Stimulated activated CD8-positive, alpha-beta memory T cell treated with anti-CD3 and anti-CD28 coated beads, Interleukin-7, amount 100 ng/mL, for 1 hour (primary cell): ENCODE measurements at places on chromosomes 11 and 22.

GRCh38 chr11:79335681-79336080, 105.1 kb downstream of the TENM4 start:
- no peak for DNase-seq

- DNase-seq = no peak
Observed at GRCh38 chr11:37942081-37942480, 1344.0 kb upstream of the RAG2 start.

- DNase-seq = no peak
Observed at GRCh38 chr22:47600281-47600680, 837.8 kb downstream of the TBC1D22A start.

DNA sequence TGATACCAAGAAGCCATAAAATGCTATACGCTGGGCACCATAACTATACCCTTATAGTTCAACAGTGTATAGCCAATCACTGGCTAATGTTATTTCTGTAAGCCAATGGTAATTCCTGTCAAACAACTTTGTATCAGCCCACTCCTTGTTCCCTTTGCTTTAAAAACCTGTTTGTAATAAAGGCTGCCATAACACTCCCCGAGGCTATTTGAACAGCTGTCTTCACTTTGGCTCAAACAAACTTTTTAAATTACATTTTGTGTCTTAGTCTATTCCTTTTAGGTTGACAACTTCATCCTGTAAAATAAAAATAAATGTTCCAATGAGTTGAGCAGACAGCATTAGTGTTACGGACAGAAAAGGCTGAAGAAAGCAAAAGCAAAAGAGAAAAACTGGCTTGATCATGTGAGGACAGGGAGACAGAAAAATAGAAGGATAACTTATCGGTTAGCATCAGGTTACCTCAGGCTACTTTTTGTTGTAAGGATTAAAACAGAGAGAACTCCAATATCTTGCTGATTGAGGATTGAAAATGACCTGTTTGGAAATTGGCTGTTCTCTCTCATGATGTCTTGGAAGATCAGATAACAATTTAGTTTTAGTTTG, 95.0 kb downstream of the AASDHPPT start:
- DNase-seq = no peak

DNA sequence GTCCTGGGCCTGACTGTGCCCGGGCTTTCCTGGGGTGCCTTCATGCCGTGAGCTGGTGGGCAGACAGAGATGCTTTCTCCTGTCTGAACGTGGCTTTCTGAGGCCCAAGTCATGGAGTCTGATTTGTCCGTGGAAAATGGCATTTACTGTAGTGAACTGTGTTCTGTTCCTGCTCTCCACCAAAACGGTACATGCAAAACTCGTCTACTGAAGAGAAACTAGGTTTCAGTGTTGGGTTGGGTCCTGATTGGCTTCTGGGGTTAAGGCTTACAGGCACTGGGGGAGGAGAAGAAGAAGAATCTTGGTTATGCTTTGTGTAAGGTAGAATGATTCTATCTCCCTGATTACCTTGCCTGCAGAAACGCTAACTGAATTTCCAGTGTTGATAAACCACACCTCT, 541.7 kb downstream of the NTM start:
- DNase-seq = no peak

DNA sequence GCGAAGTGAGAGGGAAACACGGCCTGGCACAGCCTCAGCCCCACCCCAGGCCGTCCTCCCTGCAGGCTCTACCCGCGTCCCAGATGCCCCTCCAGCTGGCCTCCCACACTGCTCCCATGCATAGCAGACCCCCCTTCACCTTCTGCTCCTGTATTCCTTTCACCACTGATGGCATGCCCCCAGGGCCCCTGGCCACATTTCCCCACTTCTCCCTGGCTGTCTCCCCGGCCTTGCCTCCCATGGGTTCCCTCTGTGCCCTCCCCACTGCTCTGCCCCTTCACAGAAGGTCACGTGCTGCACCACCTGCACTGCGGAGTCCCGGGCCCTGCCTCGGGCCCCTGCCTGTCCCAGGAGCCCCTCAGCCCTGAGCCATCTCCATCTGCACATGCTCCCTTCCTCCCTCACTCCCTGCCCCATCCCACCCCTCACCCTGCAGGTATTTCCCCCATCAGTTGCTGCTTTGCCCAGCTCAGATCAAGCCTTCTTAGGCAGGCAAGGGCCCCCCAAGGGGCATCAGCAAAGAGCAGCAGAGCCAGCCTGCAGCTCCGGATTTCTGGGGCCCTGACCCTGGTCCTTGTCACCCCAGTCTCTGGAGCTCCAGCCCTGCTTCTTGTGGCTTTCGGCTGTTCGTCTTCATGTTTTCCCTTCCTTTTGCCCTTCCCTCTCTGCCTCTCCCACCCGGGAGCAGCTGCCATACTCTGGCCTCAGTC, 46.4 kb downstream of the GAB4 start:
- DNase-seq = no peak

DNA sequence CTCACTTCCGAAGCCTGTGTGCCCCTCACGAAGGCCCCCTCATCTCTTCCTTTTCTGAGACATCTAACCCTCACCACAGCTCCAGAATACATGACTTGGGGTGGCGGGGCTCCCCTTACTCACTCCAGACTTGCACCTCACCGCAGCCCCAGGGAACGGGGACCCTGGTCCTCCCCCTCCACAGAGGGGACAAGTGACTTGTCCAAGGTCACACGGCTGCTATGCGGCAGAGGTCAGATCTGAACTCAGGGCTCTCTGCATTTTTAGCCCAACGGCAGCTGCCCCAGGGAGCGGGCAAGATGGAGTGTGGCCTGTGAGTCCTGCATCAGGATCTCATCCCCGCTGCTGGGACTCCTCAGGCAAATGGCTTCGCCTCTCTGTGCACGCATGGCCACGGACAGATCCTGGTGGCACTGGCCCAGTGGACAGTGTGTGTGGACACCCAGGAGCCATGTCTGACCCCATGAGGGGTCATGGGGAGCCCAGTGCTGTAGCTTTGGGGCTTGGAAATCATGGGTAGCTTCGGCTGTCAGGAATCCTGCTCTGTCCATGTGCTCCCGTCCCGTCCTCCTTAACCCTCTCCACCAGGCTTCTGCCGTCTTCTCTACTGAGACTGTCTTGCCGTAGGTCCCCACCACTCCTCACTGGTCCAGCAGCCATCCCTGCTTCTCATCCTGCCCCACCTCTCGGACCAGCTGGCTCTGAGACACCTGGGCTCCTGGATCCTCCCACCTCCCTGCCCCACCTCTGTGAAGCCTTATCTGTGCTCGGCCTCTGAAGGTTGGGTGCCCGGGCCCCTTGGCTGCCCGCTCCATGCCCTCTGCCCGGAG, 48.0 kb upstream of the CARS1 start:
- DNase-seq = no peak

DNA sequence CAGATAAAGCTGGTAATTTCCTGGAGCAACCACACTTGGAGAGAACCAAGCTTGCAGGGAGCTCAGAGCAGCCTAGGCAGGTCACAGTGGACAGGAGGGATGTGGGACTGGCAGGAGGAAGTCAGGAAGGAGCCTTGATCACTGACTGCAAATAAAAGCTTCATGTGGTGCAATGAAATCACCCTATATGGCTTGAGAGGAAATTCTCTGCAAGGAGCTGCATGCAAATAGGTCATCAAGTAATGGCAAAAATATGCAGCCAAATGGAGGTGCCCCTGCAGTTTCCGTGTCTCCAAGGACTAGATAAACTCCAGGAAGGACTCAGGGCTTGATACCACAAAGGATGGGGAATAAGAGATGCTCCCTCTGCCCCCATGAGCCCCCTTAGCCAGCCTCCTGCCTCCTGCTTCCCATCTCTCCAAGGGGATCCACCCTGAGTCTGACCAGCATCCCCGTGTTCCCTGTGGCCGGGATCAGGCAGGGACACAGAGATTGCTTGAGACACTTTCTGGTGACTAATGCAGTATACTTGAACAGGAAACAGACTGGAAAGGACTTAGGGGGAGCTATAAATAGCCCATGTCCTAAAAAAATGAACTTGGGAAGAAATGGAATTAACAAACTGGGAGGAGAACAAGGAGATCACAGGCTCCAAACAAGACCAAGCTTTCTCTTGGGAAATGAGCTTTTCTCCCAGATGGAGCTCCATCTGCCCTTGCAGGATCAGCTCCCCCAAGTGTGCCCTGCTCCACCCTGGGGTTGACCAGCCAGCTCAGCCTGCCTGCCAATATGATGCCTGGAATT, 23.9 kb upstream of the MICAL2 start:
- no peak for DNase-seq

GRCh38 chr11:57497303-57498247, 17.9 kb downstream of the SLC43A1 start:
- DNase-seq = no peak

DNA sequence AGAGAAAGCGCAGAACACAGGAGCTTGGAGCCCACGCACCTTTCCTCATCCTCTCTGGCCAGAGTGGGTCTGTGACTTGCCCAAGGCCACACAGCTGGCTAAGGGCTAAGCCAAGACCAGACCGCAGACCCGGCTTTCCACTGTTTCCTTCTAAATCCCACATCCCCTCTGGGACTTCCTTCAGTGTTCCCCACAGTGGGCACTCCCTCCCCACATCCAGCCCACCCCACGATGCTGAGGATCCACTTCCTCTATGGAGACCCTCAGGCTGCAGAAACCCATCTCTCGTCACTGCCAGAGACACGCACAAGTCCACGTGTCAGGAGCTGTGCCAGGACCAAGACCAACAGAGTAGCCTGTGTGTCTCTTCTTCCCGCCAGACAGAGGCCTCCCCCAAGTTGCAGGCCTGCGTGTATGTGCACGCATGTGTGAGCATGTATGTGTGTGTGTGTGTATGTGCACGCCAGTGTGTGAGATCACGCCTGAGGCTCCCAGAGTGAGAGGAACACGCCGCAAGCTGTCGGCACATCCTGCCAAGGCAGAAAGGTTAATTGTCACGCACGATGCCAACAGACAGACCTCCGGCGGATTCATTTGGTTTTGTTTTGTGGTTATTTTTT, 21.6 kb downstream of the PDGFB start:
- no peak for DNase-seq

DNA sequence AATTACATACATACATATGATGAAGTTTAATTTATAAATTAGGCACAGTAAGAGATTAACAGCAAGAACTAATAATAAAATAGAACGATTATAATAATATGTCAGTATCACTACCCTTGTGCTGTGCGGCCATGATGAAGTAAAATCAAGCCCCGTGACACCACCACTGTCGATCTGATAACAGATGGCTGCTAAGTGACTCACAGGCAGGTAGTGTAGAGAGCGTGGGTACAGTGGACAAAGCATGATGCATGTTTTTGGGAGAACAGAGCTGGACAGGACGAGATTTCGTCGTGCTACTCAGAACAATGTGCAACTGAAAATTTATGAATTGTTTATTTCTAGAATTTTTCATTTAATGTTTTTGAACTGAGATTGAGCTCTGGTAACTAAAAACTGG, 108.4 kb upstream of the TIMP3 start:
- DNase-seq = no peak

DNA sequence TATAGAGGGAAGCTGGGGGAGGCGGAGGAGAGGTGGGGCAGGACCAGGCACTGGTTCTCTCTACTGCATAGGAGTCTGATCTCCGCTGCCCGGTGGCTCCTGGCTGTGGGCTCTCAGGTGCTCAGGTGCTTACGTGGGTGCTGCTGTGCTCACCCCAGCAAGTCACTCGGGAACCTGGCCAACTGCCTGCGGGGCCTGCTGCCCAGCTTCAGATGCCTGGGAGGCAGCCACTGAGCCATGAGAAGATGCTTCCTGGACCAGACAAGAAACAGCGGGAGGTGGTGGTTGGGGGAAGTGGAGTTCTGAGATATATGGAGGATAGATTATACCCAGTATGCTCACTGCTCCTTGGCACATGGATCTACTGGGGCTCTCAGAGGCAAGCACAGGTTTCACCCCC, 1303.4 kb downstream of the TBC1D22A start:
- DNase-seq = no peak

GRCh38 chr11:91730057-91730456, 494.6 kb upstream of the FAT3 start:
- DNase-seq = no peak

GRCh38 chr22:17930455-17931313, 93.7 kb downstream of the MICAL3 start:
- no peak for DNase-seq

DNA sequence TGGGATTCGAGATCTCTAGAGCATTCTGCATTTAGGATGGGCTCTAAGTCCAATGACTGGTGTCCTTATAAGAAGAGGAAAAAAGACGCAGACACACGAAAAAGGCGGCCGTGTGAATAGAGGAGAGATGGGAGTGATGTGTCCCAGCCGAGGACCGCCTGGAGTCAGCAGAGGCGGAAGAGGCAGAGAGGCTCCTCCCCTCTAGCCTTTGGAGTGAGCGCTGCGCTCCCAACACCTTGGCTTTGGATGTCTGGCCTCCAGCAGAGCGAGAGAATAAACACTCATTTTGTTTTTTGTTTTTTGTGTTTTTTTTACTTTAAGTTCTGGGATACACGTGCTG, 83.0 kb upstream of the RTL6 start:
- no peak for DNase-seq

DNA sequence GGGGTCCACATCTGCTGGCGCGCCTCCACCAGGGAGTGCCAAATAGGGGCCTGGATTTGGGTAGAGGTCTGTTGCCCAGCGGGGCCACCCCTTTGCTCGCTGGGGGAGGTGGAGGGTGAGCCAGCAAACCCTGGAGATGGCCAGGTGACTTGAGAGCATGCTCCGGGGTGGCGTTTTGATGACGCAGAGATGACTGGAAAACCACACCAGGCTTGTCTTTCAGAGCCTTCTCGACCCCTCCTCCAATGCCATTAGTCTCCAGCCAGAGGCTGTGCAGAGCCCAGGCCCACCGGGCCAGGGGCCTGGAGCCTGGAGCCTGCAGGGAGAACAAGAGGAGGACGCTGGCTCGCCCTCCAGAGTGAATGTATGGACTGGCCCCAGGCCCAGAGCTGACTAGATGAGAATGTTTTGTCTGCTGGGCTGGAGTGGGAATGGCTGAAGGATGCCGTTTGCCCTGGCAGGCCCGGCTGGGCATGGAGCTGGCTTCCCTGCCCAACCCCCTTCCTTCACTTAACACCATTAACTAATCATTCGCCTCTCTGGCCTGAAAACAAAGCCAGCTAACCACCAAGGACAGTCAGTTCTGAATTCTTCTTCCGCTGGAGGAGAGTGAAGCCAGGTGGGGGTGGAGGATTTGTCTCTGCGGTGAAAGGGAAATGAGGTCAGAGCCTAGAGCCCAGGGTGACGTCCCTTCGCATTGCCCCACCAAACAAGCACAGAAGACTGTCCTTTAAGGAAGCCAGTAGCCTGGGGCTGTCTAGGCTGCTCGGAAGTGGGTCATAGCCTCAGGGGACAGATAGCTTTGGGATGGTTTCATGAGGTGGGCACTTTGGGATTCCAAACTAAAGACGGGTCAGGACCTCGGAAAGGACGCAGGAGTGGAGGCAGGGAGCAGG, 1.6 kb upstream of the MCAM start:
- no peak for DNase-seq

GRCh38 chr22:31947296-31947695, 3.0 kb downstream of the YWHAH start:
- DNase-seq = no peak

- no peak for DNase-seq
Observed at GRCh38 chr11:15720460-15720859, 605.7 kb downstream of the INSC start.

DNA sequence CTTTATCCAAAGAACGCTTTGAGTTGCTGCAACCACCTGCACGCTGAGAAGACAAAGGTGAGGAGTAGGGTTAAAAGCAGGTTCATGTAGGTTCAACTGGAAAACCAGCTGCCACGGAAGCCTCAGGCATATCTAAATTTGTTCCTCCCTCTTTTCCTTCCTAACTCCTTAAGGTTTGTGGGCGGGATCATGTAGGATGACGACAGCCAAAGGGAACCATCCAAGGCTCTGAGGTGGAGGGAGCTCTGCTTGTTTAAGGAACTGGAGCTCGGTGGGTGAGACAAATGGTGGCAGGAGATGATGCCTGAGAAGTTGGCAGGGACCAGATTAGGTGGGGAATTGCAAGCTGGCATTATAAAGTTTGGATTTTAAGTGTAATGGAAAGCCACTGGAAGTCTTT, 60.3 kb downstream of the SPON1 start:
- DNase-seq = no peak
